NCI-H460 (cell line): ENCODE measurements at places on chromosomes 7 and 10. TPM values are rescaled to one million over a fixed set of nuclear protein-coding genes. Genes with fewer than 3 reads are reported as not detected.

- no peak for DNase-seq
Measured at GRCh38 chr10:35442028-35442427, 105.7 kb downstream of the CCNY start.

GRCh38 chr7:48522692-48523091 lies 351.4 kb downstream of the ABCA13 start:
- no peak for DNase-seq

The CTAGE15 gene
- total RNA-seq = not detected in 2 replicates

- no peak for DNase-seq
Measured at GRCh38 chr10:130762491-130762890, 549.0 kb downstream of the TCERG1L start.

DNA sequence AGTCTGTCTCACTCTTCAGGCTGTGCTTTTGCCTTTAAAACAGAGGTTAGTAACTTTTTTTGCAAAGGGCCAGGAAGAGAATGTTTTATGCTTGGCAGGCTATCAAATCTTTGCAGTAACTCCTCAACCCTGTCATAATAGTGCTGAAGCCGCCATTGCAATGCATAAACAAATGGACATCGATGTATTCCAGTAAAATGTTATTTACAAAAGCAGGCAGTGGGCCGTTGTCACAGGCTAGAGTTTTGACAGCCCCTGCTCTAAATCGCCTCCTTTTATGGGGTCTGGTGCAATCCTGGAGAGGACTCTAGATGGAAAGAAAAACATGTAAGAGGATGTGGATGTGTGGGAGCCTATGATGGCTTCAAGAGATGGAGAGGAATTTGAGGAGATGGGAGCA lies 568.3 kb downstream of the TYW1 start:
- no peak for DNase-seq

The RARRES2 gene
- not detected in 2 replicates for total RNA-seq

The CFAP58 gene
- total RNA-seq = 1.4 and 2.1 TPM in 2 replicates

- DNase-seq = peak; percentile 38
Measured at GRCh38 chr10:64733980-64734379, 1212.8 kb downstream of the REEP3 start.

DNA sequence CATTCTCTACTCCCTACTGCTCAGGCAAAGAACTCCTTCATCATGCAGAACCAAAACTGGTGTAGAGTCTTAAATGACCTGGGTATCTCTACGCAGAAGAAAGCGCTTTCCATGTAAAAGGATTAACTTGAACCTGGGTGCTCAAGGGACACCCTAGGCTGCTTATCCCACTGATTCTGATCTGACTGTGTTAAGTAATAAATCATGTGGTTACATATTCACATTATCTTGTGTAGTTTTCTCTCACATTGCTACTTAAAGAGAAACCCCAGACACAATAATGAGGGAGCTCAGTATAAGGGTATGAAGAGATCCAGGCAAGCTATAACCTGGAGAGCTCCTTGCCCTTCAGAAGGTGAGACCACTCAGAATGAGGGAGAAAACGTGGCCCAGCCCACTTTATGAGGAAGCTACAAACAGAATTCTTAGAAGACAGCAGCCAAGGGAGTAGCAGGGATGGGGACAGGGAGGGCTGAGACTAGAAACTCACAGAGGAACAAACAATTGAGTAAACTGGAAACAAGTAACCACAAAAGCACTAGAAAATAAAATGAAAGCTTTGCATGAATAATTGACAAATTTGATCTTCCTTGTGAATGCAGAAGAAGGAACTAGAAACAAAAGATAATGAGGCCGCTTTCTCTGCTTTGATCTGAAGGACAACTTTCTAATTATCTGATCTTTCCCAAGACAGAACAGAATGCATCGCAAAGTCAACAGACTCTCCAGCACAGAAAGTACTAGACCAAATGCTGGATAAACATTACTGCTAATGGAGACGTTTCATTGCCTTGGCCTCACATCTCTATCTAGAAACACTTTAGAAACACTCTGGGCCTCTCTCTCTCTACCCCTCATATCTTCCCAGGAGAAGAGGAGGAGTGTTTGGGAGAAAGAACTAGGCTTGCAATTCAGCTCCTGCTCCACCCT lies 76.1 kb downstream of the LRRC17 start:
- DNase-seq = no peak

The VSTM2A gene
- total RNA-seq = 0.05 TPM in 1 of 2 replicates, not detected in the other

The SYT15B gene
- 0.07 TPM in 1 of 2 replicates, not detected in the other for total RNA-seq

DNA sequence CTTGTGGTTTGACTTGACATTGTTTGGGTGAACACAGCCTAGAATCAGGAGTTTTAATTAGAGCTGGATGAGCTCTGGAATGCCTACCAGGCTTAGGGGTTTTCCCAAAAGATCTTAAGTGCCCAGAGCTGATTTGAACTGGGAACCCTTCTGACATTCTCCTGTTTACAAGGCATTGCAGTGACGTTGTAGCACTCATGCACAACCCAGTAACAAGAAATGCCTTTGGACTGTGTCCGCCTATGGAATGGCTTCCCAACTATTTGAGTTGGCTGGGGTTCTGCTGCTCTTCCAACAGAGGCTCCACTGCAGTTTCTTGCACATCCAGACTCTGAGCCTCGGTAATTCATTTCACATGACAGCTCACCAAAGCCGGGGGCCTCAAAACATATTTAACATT lies 76.7 kb upstream of the MKX start:
- DNase-seq = no peak

The RSU1 gene
- total RNA-seq = 35.2 and 36.2 TPM in 2 replicates

DNA sequence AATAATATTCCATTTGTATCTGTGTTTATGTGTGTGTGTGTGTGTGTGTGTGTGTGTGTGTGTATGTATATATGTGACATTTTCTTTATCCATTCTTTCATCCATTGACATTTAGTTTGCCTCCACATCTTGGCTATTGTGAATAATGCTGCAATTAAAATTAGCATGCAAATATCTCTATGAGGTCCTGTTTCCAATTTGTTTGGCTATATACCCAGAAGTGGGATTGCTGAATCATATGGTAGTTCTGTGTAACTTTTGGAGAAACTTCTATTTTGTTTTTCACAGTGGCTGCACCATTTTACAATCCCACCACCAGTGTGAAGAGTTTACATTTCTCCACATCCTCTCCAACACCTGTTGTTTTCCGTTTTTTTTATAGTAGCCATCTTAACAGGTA lies 53.1 kb downstream of the CH25H start:
- no peak for DNase-seq

The DLX6 gene
- total RNA-seq = 0.12 and 0.17 TPM in 2 replicates
